ENCODE measurements at places on chromosomes 12 and 14.

DNA sequence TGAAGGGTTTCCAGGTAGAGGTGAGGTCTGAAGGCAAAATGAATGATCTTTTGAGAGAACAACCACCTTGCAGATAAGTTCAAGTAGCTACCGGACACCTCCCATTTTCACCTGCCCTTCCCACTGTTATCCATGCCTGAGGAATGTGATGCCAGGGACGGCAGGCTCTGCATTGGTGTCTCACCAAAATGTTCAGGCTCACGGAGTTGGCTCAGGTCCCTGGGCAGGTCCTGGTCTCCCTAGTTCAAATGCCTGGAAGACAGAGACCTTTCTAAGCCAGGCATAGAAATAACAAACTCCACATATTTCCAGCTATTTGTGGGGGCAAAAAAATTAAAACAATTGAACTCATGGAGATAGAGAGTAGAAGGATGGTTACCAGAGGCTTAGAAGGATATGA lies 36.0 kb downstream of the TMEM63C start:
- no peak for DNase-seq

GRCh38 chr14:24377657-24378056 lies 9.7 kb downstream of the NFATC4 start:
- DNase-seq = peak; percentile 94

DNA sequence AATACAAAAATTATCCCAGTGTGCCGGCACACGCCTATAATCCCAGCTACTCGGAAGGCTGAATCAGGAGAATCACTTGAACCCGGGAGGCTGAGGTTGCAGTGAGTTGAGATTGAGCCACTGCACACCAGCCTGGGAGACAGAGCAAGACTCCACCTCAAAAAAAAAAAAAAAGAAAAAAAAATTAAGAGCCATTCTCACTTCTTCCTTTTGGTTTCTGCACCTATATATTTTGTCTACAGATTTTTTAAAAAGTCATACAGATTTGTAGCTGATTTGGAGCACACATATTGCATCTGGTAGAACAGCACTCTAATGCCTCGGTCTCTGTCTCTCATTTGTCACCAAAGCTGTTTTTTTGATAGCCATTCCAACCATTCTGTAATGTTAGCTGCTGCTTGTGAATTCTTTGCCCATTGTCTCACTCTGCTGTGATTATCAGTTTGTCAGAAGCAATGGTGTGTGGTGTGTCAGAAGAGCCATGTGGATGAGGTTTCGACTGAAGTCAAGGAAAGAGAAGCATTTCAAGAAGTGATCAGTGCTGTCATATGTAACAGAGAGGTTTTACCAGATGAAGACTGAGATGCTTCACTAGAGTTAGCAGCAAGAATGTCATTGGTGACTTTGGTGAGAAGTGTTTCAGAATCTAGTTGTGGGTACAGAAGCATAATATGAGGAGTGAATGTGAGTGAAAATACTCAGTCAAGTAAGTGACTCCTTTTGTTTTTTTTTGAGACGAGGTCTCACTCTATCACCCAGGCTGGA lies 8.7 kb upstream of the KTN1 start:
- no peak for DNase-seq

DNA sequence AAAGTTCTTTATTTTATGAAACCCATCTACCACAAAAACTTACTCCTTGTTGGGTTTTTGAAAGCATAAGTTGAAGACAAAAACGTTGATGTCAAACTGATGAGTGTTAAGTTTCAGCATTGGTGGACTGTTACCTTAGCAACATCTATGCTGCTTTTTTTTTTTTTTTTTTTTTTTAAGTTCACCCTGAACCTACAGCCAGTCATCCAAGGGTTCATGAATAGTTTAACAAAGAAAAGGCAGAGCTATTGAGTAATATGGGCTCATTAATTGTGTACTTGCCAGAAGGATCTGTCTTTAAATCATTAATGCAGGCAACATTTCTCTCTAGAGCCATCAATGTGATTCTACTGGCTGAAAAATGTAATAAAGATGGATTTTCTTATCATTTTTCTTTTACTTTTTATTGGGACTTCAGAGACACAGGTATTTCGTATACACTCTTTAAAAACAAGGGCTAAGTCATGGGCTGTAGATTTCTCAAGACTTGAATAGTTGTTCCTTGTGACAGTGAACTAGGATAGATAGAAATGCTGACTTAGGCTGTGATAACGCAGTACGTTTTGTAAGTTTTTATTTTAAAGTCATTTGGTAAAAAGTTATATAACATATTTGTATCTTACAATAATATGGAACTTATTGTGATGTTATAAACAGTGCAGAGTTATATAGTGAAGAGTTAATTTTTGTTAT lies at the start of gene PTPRQ:
Gene PTPRQ, plus strand, starts transcription at position 262 of the 693 bp plus-strand sequence. Its CDS starts 111 bp downstream, at position 373.
- no peak for DNase-seq

- DNase-seq = no peak
Observed at GRCh38 chr12:29492891-29493290, 4.6 kb downstream of the OVCH1 start.

DNA sequence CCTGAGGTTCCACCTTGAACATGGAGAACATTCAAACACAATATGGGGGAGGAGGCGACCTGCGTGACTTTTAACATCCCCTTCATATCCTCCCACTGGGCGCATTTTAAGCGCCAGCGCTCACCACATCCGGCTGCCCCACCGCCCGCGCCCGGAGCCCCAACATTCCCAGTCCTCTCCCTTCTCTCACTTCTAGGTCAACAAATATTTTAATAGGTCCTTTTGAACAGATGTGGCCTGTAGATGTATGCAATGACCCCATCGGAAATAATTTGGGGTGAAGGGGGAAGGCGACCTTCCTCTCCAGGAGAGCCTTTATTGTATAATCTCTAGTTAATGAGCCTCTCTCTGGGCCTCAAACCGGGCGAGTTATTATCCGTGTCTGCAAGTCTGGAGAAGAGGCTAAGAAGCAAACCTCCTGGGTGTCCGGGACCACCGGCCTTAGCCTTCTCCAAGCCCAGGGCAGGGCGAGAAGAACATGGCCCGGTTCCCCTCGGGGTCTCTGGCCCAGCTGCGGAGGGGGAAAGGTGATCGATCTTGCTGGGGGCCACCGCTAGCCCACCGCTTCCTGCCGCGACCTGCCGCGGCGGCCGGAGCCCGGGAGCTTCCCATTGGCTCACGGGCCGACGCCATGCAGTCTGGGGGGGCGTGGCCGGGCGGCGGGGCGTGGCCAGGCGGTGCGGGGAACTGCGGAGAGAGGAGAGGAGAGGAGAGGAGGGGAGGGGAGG lies 83.2 kb upstream of the HMGA2 start:
- DNase-seq = no peak

GRCh38 chr12:69239922-69240630 lies 707 bp downstream of the CPSF6 start:
- DNase-seq = peak; percentile 36

DNA sequence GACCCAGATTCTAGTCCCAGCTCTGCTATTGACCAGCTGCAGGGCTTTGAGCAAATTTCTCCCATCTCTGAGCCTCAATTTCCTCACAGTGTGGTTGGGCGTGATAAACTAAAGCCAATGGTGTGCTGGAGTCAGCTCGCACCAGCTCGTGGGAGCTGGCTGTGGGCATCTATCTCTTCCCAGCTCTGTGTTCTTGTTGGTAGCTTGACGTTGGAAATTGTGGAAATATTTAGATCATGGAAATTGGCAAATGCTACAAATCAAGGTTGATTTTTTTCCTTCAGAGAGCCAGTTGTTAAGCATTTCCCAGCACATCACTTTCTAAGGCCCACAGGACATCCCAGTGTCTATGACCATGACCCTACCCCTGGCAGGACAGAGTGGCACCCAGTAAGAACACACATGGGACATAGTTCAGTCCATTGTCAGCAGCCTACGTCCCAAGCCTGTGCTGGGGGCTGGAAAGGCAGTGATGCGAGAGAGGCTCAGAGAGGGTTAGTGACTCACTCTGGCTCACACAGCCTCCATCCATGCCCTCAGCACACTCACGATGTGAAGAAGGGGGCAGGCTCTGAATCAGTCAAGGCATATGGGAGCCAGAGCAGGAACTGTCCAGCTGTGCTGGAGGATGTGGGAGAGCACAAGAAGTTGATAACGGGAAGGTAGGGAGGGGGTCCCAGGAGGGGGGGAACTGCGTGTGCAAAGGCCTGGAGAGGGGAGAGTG lies 77.6 kb downstream of the LGMN start:
- no peak for DNase-seq

GRCh38 chr12:3536096-3536875 lies 45.3 kb downstream of the PRMT8 start:
- DNase-seq = no peak

DNA sequence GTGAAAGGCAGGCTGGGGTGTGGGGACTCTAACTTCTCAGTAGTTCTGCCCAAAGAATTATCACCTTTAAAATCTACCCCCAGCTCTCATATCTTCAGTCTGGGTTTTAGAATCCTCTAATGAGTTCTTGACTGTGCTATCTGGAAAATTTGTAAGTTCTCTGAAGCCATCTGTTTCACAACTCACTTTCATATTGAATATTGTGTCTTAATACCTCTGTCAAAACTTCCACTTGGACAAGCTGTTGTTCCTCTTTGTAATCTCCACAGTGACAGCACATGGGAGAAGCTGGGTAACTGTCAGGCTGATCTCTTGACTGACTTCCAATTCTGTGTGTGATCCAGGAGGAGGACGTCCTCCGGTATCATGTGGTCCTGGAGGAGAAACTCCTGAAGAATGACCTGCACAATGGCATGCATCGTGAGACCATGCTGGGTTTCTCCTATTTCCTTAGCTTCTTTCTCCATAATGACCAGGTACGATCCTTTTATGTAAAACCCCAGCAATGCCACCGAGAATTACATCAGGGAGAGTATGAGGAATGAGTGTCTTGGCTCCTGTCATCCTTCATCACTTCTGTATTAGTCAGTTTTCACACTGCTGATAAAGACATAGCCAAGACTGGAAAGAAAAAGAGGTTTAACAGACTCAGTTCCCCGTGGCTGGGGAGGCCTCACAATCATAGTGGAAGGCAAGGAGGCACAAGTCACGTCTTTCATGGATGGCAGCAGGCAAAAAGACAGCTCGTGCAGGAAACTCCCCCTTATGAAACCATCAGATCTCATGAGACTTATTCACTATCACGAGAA lies 111.9 kb downstream of the STAB2 start:
- no peak for DNase-seq

DNA sequence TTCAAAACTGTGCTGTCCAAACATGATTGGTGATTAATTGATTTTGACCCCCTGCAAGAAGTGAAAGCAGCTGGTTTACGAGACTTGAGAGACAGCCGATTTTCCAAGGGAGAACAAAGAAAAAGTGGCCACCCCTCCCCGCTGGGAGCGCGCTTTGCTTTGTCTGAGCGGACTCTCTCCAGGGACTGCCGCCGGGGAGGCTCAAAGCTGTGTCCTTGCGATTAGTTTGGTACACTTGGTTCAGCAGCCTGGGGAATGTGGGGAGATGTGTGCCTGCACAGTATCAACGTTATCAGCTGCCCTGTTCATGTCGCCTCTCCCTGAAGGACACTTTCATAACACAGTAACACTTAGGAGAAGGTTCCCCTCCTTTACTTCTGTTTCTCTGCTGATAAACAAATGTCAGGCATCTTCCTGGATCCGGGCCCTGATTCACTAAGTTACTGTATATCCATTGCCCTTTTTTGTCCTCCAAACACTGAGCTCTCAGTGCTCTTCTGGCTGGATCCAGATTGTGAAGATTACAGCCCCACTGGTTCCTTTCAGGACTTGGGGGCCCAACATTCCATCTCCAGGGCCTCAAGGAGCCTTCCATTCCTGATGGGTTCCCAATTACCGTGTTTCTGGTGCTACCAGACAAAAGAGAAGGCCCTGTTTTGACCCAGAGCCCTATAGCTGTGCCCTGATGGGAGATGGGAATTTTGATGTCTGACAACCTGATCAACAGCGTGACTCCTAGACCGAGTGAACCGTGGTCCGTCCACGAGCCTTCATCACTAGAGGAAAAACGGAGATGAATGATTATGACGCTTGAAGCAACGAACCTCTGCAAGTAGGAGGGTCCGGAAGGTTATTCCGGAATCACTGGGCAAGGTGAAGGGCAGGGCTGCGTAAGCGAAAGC lies 31.7 kb upstream of the TUBA1C start:
- DNase-seq = peak; percentile 65

DNA sequence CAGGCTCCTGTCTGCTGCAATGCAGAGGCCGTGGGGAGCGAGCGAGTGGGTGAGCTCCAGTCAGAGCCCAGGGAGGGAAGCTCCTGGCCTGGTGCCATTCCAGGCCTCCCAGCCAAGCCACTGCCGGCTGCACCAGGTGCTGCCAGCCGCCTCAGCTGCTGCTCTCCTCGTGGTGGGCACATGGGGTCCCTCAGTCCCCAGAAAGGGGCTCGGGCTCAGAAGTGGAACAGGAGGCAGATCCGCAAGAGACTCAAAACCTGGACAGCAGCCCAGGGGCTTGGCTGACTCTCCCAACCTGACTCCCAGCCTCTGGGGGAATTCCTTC lies 2.4 kb downstream of the ABCB9 start:
- no peak for DNase-seq

DNA sequence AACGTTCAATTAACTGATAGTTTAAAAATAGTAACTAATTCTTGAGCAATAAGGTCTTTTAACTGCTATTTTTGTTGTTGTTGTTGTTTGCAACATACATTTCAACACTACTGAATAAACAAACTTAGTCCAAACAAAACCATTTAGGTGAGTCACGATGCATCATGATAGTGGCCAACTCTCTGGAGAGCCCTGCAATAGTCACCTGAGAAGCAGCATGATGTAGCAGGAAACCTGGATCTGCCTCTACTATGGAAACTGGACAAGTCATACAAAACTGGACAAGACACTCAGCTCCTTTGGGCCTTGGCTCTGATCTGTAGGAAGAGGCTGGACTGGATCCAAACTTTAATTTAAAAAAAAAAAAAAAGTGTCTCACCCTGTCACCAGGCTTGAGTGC lies 117.3 kb downstream of the MED13L start:
- no peak for DNase-seq

GRCh38 chr12:69501154-69501895 lies 31.1 kb downstream of the FRS2 start:
- no peak for DNase-seq

- no peak for DNase-seq
Observed at GRCh38 chr14:94663965-94664704, 51.9 kb downstream of the SERPINA3 start.

- DNase-seq = no peak
Observed at GRCh38 chr14:73829526-73830431, 21.9 kb upstream of the PTGR2 start.

DNA sequence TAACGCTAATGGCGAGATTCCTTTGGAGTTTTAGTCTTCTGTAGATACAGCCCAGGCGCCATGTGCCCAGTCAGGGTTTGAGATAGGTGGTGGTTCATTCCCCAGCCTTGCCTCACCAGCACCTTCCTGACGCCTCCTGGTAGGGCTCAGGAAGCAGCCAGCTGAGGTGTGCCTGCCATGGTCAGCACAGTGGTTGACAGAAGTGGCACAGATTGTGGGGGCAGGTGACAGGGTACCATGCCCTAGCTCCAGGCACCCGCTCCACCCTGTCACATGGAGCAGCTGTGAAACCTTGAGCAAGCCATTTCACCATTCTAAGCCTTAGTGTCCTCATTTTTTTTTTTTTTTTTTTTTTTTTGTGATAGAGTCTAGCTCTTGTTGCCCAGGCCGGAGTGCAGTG lies 45.6 kb downstream of the EVL start:
- DNase-seq = no peak

DNA sequence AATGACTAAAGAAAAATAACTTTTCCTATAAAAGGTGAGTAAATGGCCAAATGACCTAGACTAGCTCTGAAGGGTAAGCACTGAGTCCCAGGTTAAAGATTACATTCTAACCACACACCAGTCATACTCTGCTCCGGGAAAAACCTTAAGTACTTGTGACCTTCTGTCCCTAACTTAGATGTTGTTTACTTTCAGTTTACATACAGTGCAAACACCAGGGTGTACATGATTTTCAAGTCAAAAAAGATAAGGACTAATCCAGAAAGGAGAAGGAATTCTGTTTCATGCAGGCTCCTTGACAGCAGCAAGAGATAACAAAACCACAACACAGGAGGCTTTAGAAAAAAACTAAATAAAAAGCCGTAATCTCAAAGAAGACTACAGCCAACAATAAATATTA lies 174.2 kb downstream of the PPM1H start:
- no peak for DNase-seq

Data from NCI-H2029 treated with DMSO at 0.1 percent for 48 hours (cell line).